ENCODE measurements at places on chromosomes 5 and 9. TPM values are rescaled to one million over a fixed set of nuclear protein-coding genes. Genes with fewer than 3 reads are reported as not detected.

GRCh38 chr9:137613259-137613658, 5.5 kb upstream of the EHMT1 start:
- no peak for DNase-seq

Gene ERCC8
- polyA plus RNA-seq = 3.2 TPM

GRCh38 chr9:123300554-123300953, 32.2 kb upstream of the STRBP start:
- DNase-seq = no peak

- DNase-seq = no peak
These were observed 84.7 kb upstream of the TNFSF8 start for GRCh38 chr9:115015018-115015635.

Gene ARHGEF39
- polyA plus RNA-seq = 1.4 TPM

GRCh38 chr5:89534331-89534730, 651.3 kb upstream of the MEF2C start:
- DNase-seq = no peak

- DNase-seq = no peak
These were observed 100.7 kb upstream of the ERBIN start for GRCh38 chr5:65825408-65826328.

DNA sequence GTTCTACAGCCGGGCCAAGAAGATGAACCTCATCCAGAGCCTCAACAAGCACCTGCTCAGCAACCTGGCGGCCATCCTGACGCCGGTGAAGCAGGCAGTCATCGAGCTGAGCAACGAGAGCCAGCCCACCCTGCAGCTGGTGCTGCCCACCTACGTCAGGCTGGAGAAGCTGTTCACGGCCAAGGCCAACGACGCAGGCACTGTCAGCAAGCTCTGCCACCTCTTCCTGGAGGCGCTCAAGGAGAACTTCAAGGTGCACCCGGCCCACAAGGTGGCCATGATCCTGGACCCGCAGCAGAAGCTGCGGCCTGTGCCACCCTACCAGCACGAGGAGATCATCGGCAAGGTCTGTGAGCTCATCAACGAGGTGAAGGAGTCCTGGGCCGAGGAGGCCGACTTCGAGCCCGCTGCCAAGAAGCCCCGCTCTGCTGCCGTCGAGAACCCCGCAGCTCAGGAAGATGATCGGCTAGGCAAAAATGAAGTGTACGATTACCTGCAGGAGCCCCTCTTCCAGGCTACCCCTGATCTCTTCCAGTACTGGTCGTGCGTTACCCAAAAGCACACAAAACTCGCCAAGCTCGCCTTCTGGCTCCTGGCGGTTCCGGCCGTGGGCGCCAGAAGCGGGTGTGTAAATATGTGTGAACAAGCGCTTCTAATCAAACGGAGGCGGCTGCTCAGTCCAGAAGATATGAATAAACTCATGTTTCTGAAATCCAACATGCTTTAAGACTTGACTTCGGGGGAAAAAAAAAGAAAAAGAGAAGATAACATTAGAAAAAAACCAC, 28.5 kb downstream of the AMBP start:
- no peak for DNase-seq

DNA sequence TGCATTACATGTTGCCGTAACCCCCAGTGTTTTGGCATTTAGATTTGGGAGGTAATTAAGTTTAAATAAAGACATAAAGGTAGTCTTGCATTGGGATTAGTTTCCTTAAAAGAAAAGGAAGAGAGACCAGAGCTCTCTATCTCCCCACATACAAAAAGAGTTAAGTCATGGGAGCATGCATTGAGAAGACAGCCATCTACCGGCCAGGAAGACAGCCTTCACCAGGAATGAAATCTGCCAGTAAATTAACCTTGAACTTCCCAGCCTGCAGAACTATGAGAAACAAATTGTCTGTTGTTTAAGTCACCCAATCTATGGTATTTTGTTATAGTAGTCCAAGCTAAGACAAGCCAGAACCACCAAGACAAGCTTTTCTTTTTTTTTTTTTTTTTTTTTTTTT, 567.0 kb upstream of the CDH18 start:
- DNase-seq = no peak

Gene CNTFR
- polyA plus RNA-seq = 0.87 TPM

Gene FGF10
- 3.8 TPM for polyA plus RNA-seq

DNA sequence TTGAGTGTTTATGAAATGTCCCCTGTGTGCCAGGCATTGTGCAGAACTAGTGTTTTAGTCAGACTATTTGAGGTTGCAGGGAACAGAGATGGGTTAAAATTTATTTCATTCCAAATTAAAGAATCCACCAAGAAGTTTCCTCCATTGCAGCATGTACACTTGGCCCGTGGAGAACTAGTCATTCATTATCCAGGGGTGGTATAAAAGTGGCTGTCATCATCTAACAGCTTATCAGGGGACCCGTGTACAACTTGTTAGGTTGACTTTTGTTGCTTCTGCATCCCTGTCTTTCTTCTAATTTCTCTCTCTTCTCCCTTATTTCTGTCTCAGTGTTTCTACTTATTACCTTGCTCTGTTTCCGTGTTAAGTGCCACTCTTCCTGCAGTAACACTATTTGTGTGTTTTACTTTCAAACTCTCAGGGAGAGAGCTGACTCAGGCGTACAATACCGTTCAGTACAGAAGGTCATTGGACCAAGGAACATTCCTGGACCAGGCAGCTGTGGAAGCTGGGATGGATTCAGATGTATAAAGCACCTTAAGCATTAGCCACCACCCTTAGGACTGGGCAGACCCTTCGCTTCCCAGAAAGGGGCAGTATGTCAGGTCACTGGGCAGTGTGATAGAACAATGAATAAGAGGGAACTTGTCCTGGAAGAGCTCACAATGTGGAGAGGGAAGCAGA, 36.1 kb downstream of the MAP3K1 start:
- DNase-seq = no peak

Data from pancreas (tissue), 10 donors.